Activated B cell treated with CpG ODN at 0.5 μM for 24 hours (primary cell): ENCODE measurements at places on chromosomes 2 and 18.

DNA sequence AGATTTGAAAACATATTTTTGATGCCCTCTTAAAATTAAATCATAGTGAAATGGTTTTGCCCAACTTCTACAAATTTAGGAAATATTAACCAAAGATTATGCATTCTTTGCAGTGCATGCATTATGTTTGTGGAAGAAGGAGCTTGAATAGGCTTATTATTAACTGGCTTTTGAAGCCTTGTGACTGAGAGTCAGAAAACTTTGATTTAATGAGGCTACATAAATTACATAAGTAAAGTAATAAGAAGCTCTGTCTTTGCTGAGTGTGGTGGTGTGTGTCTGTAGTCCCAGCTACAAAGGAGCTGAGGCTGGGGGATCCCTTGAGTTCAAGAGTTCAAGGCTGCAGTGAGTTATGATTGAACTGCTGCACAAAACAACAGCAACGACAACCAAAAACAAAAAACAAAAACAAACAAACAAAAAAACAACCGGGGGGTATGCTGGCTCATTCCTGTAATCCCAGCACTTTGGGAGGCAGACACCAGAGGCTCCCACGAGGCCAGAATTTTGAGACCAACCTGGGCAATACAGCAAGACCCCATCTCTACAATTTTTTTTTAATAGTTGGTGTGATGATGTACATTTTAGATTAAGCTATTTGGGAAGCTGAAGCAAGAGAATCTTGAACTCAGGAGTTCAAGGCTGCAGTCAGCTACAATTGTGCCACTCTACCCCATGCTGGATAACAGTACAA lies 57.0 kb upstream of the LRRTM4 start:
- DNase-seq = no peak

- no peak for DNase-seq
Measured at GRCh38 chr2:67752199-67752598, 310.6 kb downstream of the C1D start.

DNA sequence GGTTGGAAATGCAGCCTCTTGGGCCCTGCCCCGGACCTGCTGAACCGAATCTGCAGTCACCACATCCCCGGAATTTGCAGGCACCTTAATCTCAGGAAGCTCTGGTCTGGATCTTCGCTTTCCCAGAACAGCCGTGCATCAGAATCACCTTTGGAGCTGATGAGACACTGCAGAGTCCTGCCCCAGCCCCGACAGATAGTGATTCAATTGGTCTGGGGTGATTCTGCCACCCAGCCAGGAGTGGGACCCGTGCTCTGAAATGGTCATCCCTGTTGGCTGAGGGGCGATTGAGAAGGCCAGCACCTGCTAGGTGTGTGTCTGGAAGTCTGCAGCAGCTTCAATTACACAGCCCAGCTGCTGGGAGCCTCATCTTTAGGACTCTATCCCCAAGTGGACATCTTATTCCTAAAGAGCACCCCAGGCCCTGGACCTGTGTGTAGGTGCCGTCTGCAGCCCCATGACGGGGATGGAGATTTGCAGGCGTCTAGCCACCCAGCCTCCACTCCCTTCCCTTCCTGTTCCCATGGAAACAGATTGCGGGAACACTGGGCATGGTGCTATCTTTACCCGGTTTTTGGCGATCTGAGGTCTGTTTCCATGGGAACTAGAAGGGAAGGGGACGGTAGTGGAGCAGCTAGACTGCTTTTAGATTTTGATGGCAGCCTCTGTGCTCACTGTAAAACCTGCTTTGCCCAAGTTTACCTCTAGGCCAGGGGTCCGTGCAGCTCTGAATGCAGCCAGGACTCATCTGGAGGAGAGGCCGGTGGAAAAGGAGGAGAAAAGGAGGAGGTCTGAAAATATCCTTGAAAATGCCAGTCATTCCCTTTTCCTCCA lies 156.1 kb downstream of the LDLRAD4 start:
- DNase-seq = no peak

GRCh38 chr2:37615804-37616676 lies 55.4 kb downstream of the CDC42EP3 start:
- DNase-seq = peak; percentile 38

- no peak for DNase-seq
Measured at GRCh38 chr2:88556026-88556425, 71.2 kb downstream of the EIF2AK3 start.

DNA sequence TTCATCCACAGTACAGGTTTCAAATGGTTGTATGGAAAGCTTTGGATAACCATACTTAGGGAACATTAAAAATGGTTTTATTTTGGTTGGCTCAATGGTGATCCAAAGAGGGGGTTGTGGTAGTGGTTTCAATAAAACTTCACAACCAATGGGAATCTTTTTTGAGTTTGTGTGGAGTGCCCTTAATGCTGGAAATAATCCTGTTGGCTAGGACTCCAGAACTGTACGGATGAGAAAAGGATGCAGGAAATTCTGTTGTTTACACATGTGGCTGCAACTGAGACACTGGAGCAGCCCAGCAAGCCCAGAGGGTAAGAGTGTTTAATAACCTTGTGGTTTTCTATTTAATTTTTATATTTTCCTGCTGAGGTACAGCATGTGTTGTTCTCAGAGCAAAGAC lies at the start of gene CCDC102B:
Gene CCDC102B, plus strand, starts transcription at position 210 of the 400 bp plus-strand sequence. CDS start 38,684 bp downstream, outside the sequence.
- no peak for DNase-seq

- DNase-seq = no peak
Measured at GRCh38 chr2:69817729-69818501, 11.5 kb upstream of the GMCL1 start.

- DNase-seq = no peak
Measured at GRCh38 chr2:69734854-69735544, 6.9 kb upstream of the ANXA4 start.

DNA sequence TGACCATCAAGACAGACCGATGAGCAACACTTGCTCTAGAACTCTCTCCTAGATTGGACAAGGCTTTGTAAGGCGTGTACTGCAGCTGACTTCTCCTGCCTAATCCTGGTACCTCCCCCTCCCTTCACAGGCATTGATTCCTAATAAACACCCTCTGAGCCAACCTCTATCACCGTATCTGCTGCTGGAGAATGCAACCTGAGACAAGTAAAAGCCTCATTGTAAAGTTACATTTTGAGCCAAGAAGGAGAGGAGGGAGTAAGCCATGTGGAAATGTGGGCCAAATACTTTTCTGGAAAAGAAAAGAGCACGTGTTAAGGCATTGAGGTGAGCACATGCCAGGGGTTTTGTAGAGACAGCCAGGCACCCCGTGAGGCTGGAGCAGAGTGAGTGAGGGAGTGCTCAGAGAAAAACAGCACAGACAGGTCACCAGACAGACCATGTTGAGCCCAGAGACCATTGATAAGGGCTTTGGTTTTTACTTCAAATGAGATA lies 2.6 kb upstream of the WDFY1 start:
- no peak for DNase-seq

GRCh38 chr2:138390316-138390945 lies 111.1 kb upstream of the SPOPL start:
- no peak for DNase-seq
